ENCODE measurements at places on chromosomes 6 and 20. TPM values are rescaled to one million over a fixed set of nuclear protein-coding genes. Genes with fewer than 3 reads are reported as not detected.

- H3K27ac ChIP-seq = peak overlapping the region; percentile 78
- peak overlapping the region; percentile 98 for H3K4me3 ChIP-seq
- DNase-seq = no peak
- peaks cover 28% of the 10 kb centered on the region for H3K4me1 ChIP-seq
- H3K27me3 ChIP-seq = no peaks in the 10 kb centered on the region
These were observed 654 bp downstream of the TBC1D7 start for GRCh38 chr6:13327691-13328075.

SLC9A8 gene
- 9.7 TPM for total RNA-seq

DNA sequence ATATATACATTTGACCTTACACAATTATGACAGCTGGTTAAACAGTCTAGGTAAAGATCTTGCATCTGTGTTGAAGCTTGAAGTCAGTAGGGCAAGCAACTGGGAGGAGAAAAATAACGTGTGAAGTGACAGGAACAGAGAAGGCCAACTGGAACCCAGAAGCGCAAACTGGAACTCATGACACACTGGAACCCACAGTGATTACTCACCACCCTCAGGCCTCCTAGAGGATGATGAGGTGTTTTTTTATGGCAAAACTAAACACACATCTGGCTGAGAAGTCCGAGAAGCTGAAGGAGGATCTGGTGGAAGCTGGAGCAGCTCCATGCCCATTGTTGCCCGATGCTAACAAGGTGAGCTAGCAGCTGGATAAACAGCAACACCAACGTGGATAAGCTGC lies 108.1 kb downstream of the TMEM200A start:
- H3K27me3 ChIP-seq = peaks cover 8% of the 10 kb centered on the region
- no peaks in the 10 kb centered on the region for H3K4me1 ChIP-seq
- H3K27ac ChIP-seq = no peak overlapping the region
- DNase-seq = no peak
- no peak overlapping the region for H3K4me3 ChIP-seq

DNA sequence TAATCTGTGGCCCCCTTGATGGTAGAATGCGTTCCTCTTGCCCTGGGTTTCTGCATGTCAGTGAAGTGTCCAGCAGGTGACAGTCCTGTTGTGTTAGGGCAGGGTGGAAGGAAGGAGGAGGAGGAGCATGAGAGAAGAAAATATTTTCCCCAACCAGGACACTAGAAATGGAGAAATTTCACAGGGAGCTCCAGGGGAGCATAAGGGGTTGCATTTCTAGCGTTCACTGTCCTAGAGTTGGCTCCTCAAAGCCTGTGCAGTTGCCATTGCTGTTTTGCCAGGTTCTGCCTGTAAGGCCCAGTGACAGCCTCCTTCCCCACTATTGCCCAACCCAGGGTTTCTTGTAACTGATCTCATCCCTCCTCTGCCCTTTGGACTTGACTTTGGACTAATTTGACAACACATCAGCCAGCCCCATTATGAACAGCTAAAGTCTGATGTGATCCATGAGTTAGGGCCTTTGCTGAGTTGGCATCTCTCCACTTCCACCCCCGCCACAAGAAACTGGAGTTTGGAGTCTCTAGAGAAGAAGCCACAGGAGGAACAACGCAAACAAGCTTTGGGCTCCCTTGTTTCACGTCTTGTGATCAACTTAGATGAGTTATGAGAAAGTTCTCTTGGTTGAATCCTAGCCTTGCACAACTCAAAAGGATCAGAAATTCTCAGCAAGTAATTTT lies 14.0 kb upstream of the FAM50B start:
- H3K4me1 ChIP-seq = peaks cover 5% of the 10 kb centered on the region
- H3K4me3 ChIP-seq = no peak overlapping the region
- DNase-seq = no peak
- no peaks in the 10 kb centered on the region for H3K27me3 ChIP-seq
- no peaks in the 10 kb centered on the region for H3K36me3 ChIP-seq

POU5F1 gene
- total RNA-seq = not detected

DNA sequence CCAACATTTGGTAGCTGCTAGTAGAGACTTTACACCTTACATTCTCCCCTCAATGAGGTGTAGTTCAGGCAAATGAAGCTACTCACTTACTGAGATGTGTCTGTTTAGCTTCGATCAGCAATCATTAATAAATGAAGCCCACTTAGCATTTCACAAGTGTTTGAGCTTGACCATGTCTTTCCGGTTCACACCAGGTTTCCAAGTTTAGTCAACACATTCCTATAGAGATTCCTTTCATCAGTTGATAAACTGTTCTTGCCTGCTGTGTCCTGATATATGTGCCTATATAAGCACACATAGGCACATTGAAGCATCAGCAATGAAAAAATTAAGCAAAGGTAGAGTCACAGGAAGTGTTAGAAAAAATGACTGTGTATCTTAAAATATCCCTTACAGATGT lies 150.0 kb downstream of the BTBD3 start:
- H3K36me3 ChIP-seq = no peaks in the 10 kb centered on the region
- no peak overlapping the region for H3K27ac ChIP-seq
- H3K27me3 ChIP-seq = no peaks in the 10 kb centered on the region
- DNase-seq = no peak
- H3K4me1 ChIP-seq = no peaks in the 10 kb centered on the region

Measured in neural crest cell (in vitro differentiated cells).